Stomach (tissue), 19 donors: ENCODE measurements at places on chromosomes 4 and X.

DNA sequence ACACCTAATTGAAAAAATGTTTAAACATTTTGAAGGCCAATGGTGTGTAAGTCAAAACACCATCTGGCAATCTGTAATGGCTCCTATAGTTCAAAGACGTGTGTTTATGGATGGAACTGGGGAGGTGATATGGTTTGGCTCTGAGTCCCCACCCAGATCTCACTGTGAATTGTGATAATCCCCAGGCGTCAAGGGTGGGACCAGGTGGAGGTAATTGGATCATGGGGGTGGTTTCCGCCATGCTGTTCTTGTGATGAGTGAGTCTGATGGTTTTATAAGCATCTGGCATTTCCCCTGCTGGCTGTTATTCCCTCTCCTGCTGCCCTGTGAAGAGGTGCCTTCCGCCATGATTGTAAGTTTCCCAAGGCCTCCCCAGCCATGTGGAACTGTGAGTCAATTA is 52.2 kb downstream of the ADRA2C start:
- DNase-seq, result no peak

- DNase-seq, result no peak
Measured at GRCh38 chr4:110107866-110108265, 90.5 kb downstream of the ELOVL6 start.

DNA sequence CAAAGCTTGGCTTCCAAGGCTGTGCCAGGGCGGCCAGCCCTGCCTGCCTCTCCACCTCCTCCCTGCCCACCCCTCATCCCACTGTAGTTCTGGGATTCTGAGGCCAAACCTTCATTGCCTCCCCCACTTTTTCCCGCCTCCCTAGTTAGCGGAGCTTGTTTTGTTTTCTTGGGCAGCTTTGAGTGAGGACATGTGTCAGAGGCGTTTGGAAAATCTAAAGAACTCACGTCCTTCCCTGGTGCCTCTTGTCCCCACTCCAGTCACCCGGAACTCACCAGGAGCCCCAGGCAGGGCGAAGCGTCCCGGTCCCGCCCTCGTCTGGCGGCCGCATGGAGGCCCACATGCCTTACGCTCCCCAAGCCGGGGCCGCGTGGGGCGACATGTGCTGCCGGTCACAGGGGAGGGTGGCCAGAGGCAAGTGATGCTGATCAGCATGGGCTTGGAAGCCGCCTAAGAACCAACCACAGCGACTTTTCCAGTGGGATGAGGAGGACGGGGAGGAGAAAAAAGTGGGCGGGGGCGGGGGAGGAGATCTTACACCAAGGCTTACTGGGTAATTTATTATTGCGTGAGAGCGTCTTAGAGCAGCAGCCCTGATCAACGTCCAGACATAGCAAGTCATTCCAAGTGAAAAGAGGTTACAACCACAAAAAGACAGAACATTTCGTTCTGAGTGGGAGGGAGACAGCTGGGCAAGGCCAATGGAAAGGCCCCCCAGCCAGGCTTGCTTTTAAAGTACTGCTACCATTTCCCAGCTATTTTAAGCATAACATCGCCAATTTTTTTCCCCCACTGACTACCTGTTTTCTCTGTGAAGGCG is 48.5 kb downstream of the PRPS1 start:
- DNase-seq, result peak; percentile 82

DNA sequence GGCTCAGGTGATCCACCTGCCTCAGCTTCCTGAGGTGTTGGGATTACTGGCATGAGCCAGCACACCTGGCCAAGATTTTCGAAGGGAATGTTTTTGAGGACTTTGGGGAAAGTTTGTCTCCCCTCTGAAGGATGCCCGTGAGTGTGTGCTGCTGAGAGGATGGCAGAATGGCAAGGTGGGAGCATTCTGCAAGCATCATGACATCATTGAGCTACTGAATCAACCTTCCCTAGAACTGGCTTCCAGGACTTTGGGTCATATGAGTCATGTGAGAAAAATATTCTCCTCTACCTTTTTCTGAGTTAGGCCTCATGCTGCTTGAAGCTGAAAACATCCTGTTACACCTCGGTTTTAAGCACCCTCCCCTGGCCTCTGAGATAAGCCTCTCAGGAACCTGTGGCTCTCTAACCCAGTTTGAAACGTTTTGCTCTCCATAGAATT is 31.0 kb downstream of the TMEM131L start:
- peak; percentile 82 for DNase-seq

GRCh38 chrX:110920991-110921390 is 125.4 kb upstream of the CHRDL1 start:
- no peak for DNase-seq

GRCh38 chr4:186264660-186265059 is 1.3 kb upstream of the F11 start:
- no peak for DNase-seq

- DNase-seq, result no peak
Measured at GRCh38 chrX:74980802-74981201, 55.5 kb upstream of the NEXMIF start.

DNA sequence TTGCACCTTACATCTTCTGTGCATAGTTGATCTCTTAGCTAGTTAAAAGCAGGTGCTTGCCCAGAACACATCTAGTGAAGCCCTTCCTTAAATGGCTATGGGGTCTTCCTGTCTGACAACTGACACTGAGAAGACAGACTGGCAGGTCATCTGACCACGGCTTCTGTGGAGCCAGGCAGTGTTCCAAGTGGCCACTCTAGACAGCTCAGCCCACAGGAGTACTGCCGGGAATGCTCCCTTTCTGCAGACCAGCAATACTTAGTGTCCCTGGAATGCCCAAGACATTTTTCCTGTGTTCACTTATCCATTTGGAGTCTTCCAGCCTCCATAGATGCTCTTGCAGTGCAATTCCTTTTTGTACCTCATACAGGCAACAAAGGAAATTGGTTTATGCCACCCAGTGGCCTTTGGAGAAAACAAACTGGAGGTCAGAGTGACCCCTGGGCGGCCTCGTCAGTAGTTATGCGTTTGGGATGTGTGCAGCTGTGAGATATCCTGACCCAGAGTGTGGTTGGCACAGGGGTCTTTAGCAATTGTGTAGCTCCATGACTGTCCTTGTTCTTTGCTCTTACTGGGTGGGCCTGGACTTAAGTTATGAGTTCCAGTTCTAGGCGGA is 335.5 kb downstream of the ARHGAP10 start:
- no peak for DNase-seq

DNA sequence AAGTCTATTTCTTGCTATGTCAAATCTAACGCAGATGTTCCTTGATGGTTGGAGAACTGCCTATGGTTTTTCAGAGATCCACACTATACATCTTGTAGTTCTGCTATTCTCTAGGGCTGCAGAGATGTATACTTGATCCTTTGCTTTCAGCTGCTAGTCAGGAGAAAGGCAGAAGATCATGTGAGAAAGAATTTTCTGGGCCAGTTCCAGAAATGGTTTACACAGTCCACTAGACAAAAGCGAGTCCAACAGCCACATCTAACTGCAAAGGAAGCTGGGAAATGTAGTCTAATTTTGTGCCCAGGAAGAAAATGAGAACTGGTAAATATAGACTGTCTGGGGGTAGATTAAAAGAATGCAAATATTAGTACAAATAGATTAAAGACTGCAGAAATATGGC is 394.3 kb upstream of the SLIT2 start:
- no peak for DNase-seq

DNA sequence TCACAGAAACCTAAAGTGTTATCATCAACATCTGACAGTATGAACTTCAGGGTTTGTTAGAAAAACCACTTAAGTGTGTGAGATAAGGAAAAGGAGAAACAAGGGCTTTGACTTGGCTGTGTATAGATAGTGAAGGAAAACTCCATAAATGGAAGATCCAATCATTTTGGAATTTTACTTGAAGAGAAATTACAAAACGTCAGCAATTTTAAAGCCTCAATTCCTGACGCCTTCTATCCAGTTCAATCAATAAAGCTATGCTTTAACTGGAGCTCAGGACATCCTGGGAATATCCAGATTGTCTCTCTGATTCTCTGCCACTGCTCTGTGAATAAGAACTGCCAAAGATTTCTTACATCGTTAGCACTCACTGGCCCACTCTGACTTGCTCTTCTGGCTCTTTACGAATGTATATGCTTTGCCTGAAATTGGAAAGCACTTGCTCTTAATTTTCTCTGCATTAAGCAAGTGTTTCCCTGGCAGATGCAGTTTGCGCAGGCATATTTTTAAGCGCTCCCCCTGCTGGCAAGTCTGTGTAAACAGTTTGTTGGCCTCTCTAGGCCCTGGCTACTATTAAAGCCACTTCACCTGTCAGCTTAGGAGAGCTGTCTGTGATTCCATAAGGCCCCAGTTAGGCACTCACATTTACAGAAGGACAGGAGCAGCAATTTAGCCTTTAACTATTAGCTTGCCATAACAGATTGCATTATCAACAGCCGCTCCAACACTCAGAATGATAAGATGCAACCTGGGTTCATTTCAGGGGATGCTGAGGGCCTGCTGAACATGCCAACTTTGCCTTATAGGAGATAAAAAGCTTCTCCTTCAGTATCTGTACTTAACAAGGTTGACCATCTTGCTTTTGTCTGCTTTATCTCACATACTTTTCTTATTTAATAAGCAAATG is 251.4 kb upstream of the DDX53 start:
- peak; percentile 42 for DNase-seq

DNA sequence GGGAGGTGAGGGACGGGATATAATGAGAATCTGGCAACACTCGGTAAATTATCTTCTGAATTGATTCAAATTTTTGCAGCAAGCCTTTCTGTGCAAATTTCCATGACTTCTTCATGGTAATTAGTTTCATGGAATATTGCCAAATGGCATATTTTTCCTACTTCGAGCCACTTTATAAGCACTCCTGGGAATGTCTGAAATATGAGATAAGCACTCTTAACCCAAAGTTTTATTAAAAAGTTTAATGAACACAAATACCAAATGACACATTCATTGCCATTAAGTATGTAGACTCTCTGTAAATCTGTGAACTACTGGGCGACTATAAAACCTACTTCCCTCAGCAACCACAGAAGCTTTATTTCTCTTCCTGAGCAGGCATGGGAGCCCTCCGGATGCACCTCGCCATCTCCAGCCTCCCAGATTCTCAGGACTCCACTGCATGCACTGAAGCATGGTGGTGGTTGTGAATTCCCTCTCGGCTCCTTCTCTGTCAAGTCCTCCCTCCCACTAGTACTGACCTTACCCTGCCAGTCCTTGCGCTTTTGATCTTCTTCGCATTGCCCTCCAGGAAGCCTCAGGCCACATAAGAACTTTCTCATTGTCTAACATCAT is 154.4 kb upstream of the RPL34 start:
- DNase-seq, result no peak

DNA sequence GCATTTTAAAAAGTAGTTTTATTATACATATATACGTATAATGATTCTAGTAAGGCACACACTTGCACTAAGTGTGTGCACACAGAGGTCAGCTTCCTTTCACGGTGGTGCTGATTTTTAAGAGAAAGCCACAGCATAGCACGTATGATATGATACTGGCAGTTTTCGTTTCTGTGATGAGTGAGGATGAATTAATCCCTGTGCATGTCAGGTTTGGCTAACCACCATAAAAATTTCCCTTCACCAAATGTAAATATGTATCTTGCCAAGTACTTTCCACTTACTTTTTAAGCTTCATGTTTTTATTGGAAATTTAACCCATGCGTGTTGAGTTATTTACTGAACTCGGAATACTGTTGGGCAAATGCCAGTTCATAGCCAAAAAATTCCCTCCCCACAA is 84.6 kb downstream of the SYNPO2 start:
- no peak for DNase-seq

- no peak for DNase-seq
Measured at GRCh38 chrX:111309083-111309482, 38.8 kb upstream of the CAPN6 start.

GRCh38 chrX:121084903-121085611 is 37.6 kb downstream of the GLUD2 start:
- no peak for DNase-seq

DNA sequence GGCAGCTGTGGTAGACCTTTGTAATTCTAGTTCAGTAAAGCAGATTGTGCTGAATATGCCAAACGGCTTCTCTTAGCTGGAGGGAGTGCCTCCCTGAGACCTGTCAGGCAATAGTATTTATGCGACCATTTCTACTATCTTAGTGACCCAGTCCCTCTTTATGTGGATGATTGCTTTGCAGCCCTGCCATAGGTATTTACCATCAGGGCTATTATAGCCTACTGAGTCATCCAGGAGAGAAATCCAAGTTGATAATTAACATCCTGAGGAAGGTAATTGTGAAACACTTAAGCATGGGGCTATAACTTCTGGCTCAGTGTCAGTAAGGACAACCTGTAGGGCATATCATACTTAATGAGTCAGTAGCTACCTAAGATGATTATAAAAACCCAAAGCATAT is 103.9 kb upstream of the MAOA start:
- DNase-seq, result peak; percentile 51

DNA sequence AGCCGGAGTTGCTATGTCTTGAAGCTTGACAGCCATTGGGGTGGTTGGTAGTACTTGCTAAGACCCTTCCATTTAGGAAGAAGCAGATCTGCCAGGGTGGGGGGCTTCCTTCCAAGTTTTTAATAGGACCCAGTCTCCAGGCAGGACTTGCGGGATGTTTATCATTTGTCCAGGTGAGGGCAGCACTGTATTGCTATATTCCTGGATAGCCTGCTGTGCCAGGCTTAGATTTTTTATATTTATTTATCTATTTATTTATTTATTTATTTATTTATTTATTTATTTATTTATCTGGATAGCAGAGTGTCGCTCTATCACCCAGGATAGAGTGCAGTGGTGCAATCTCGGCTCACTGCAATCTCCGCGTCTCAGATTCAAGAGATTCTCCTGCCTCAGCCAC is 87.4 kb upstream of the CT45A1 start:
- no peak for DNase-seq

- no peak for DNase-seq
Measured at GRCh38 chr4:40253906-40254305, 57.1 kb downstream of the RHOH start.

DNA sequence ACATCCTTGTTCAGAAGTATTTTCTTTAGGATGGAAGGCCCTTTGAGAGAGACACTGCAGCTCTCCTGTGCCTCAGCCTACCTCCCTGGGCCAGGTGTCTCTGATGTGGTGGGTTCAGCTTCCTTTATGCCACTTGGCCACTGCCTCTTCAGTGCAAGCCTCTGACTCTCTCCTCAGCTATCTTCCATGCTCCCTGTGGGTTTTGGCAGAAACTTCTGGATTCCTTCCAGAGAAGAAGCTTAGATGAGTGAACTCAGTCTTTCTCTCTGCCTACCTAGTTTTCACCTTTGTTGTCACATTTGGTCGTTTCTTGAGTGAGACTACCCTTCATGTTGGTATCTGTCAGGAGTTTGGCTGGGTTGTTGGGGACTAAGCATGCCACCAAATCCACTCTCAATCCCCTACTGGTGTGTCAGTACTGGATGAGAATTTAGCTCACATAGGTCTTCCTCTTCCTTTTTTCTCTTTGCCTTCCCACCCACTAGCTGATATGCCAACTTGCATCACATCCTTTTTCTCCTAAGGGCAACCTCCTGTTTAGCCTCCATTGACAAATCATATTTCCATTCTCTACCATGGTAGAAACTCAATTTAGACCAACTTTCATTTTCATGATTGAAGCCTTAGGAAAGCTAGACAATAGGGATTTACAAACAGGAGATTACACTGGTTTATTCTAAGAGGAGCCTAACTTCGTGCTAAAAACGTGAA is 32.0 kb downstream of the IL15 start:
- no peak for DNase-seq

- no peak for DNase-seq
Measured at GRCh38 chr4:82484996-82485783, 54.8 kb downstream of the ENOPH1 start.

- no peak for DNase-seq
Measured at GRCh38 chr4:128847082-128847724, 37.7 kb downstream of the JADE1 start.
